ENCODE measurements at places on chromosomes 7 and 10.
A peak's percentile ranks its signal among the peaks of the same experiment; 100 is the strongest.

DNA sequence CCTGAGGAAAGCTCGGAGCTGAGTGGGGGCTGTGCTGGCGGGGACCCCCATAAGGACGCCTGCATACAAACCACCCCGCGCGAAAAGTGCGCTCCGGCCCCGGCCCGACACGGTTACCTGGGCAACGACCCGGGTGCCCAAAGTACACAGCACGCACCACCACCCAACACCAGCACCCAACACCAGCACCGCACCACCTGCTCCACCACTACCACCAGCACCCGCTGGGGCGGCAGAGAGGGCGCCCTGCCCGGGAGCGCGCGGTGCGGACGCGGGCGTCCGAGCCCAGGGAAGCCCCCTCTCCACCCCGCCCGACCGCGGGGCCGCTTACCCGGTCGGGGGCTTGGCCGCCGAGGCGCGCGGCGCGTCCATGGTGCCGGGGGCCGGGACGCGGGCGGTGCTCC is 345 bp downstream of the COBL start:
- DNase-seq = peak; percentile 45

GRCh38 chr7:1078985-1079384 is 8.9 kb upstream of the GPER1 start:
- DNase-seq = no peak

- DNase-seq = no peak
Observed at GRCh38 chr10:78563314-78563713, 505.5 kb upstream of the ZMIZ1 start.

- DNase-seq = no peak
Observed at GRCh38 chr10:15745751-15746150, 26.0 kb upstream of the ITGA8 start.

DNA sequence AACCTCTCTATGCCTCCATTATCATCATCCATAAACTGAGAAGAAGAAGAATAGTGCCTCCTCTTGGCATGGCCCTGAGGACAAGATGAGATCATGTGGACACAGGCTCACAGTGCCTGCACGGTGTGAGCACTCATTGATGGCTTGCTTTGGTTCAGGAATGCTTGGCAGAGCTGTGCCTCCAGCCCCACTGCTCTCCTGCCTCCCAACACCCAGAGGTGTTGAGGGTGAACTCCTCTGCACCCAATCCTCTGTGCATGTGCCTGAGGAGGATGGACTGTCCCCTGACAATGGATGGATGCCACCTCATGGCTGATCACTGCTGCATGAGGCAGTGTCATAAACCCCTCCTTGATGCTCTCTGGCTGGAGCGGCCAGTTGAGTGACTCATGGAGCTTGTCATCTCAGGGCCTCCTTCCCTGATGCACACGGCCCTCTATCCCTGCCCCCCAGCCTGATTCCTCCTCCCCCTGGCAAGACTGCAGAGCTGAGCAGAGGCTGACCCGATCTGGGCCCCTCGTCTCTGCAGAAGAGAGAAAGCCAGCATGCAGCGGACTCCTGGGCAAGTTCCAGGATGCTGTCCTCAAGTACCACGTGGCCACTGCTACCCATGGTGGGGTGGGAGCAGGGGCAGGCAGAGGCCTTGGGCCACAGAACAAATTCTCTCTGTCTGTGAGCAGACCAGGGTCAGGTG is 136.3 kb downstream of the KCNMA1 start:
- no peak for DNase-seq

GRCh38 chr10:69742928-69743602 is 58.6 kb upstream of the COL13A1 start:
- no peak for DNase-seq

DNA sequence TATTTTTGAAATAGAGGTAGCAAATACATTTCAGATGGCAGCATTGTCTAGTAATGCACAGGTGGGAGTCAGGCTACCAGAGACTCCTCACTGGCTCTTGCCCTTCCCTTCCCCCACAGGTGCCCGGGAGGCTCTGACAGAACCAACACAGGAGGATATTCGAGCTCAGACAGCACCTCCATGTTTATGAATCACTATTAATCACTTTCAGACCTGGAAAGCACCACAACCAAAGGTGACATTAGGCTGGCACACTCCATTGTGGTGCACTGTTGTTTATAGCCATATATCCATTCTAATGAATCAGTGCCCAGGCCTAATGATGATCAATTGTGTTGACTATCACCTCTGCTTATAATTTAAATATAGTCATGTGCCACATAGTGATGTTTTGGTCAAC is 107.8 kb upstream of the NAMPT start:
- DNase-seq = no peak

- no peak for DNase-seq
Observed at GRCh38 chr10:36048236-36048635, 406.1 kb upstream of the FZD8 start.

DNA sequence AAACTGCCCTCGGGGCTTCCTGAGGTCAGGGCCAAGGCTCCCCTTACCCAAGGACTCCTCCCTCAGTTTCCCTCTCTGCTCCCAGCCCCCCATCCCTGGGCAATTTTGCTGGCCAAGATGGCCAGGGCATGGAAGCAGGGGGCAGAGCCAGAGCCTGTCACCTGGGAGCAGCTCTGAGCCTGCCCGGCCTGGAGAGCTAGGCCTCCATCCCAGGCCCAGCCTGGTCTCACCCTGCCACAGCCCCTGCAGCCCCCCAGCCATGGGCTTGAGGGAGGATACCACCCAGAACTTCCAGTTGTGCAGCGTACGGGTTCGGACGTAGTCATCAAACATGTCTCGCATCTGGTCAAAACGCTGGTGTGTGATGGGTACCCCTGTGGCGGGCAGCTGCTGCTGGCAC is 17.0 kb upstream of the TBL2 start:
- DNase-seq = no peak

- no peak for DNase-seq
Observed at GRCh38 chr7:155261031-155261985, 36.4 kb upstream of the INSIG1 start.

DNA sequence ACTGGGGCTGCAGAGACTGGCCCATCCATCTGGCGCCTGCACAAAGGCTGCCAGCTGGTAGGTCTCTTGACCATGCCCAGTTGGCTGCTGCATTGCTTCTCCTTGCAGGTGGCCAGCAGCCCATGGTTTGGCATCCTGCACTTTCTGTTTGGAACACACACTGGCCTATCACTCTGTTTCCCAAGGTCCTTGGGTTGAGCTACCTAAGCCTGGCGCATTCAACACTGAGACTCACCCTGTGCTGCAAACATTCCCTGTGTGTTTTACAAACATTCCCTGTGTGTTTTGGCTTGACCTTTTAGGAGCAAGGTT is 55.5 kb downstream of the TACR2 start:
- no peak for DNase-seq

DNA sequence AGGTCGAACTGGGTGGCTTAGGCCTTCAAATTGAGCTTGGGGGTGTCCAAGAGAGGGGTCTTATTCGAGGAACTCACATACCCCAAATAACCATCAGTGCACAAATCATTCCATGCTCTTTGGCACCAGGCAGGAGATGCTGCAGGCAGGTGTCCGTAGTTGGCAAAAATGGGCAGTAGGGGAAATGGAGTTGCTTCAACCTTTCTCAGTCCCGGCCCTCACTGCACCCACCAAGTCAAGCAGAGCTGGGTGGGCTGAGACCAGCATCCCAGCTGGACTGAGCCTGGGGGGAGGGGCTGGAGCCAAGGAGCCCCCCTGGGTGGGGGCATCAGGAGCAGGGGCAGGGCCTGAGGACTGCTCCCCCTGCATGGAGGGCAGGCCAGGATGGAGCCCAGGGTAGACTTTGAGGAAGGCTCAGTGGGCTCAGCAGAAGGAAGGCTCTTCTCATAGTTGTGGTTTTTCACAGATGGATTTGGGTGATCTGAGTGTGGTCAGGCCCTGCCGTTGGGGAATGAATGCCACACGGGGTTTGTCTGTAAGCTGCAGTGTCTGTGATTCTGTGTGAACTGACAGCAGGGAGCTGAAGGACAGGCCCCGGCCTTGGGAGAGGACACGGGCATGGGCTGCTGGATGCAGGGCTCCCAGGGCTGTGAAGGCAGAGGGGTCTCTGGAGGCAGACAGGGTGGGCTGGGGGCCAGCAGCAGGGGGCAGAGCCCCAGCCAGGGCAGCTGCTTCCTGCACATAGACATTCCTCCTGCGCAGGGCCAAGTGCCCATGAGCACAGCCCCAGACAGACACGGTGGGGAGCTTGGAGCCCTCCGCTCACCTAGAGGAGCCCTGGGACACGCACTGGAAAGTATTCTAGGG is 144.5 kb downstream of the ADCY1 start:
- DNase-seq = no peak

- no peak for DNase-seq
Observed at GRCh38 chr10:49598164-49598856, 11.8 kb upstream of the SLC18A3 start.

GRCh38 chr10:113222207-113222606 is 272.2 kb downstream of the TCF7L2 start:
- DNase-seq = no peak

DNA sequence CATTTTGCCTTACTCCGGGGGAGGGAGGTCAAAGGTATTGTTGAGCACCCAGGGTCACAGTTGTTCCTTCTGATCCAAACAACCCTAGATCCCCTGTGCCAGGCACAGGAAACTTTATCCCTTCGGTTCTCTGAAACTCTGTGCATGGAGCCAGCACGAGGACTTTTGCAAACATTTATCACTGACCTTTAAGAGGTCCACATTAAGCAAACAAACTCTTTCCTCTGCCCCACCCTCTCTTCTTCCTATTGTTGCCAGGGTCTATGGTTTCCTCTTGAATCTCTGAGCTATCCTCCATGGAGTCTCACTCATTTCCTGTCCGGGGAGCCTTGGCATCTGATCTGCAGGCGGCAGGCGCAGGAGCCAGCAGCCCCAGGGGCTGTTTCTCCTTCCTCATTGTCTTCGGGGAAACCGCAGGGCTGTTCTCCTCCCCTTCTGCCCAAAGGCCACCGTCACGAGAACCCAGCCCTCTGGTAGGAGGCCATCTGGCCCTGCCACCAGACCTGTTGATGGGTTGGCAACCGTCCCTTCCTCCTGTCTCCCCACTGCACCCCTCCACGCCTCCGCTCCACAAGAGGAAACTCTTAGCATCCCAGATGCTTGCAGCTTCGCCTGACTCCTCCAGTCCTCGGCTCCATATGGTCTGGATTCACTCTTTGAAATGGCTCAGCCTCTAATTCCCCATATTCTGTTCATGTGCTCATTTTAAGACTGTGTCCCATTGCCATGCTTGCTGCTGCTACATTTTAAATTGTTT is 327.3 kb upstream of the NRP1 start:
- no peak for DNase-seq

DNA sequence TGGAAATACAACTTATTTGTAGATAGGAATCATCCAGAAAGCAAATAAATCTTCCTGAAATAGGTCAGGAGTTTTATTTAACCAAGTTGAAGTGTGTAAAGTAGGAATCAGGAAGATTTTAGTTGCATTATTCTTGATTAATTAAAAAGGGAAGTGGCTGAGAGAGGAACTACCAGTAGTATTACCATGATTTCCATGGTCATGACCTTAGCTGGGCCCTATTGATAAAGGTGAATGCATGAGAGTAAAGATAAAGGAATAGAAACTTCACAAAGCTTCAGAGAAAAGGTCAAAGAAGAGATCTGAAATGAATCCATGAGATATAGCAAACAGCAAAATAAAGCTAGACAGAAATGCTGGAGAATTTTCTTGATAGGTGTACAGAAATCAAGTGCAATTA is 46.2 kb upstream of the DLX6 start:
- no peak for DNase-seq

- DNase-seq = no peak
Observed at GRCh38 chr7:66921396-66921917, 432 bp downstream of the TMEM248 start.

DNA sequence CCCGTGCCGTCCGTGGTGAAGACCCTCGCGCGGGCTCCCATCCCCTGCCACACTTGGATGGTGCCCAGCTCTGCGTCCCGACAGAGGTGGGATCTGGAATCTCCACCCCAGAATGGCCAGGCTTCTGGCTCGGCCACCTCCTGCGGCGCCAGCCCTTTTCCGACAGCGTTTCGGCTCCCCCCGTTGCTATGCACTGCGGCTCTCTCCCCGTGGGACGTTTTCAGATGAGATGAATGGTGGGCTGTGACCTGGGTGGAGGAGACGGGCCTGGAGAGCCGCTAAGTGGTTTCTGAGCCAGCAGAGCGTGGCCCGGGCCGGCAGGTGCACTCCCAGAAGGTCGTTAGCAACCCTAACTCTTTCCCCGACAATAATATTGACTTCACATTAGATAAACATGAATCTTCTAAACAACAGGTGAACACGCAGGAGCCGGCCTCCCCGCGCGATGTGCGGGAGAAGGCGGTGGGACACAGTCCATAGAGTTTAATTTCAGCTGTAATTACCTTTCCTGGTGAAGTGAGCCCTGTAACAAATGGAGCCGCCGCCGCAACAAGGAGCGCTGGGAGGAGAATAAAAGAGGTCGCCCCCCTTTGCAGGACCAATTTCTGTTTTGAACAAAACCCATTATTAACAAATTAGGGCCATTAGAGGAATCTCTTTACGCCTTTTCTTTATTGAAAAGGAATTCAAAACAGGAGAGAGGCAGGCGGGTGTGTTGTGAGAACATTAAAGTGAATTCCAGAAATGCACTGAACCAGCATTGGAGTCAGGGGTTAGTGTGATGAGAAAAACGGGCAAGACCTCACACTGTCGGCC is 294.3 kb upstream of the PFKP start:
- peak; percentile 48 for DNase-seq

DNA sequence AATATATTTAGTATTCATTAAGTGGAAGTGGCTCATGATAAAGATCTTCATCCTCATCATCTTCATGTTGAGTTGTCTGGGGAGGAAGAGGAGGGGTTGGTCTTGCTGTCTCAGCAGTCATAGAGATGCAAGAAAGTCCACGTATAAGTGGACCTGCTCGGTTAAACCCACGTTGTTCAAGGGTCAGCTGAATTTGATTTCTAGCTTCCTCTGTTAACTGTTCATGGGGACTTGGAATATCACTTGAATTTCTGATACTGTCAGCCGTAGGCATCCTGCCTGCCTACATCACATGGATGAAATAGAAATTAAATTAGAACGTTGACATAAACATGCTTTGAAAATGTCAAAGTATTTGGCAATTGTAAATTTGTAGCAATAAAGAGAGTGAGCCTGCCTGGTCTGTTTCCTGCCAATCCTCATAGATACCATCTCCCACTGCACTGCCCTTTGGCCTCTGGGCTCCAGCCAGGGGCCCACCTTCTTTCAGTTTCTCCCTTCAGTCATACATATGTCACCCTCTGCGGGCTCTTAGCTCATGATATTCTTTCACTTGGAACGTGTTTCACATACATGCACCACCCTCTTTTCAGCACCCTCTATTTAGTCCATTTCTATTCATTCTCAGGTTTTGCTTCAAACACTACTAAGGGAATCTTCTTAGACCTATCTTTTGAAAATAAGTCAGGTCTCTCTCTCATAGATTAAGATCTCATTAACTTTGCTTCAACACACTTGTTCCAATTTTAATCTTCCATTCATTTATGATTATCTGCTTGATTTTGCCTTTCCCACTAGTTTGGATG is 376.3 kb downstream of the IPMK start:
- no peak for DNase-seq

GRCh38 chr10:15209827-15210509 is 41.5 kb upstream of the NMT2 start:
- peak; percentile 2 for DNase-seq

GRCh38 chr10:96685306-96685705 is 35.0 kb downstream of the PIK3AP1 start:
- no peak for DNase-seq

All from NCI-H526 treated with DMSO at 0.1 percent for 48 hours (cell line).